Myocyte (in vitro differentiated cells): ENCODE measurements at places on chromosomes 7 and 10. TPM values are rescaled to one million over a fixed set of nuclear protein-coding genes. Genes with fewer than 3 reads are reported as not detected.

Gene PAPOLB
- total RNA-seq: 0.05 TPM in 1 of 2 replicates, not detected in the other

Gene LDB3
- 107 and 137 TPM in 2 replicates for total RNA-seq

Gene PTPRN2
- 0.16 and 0.24 TPM in 2 replicates for total RNA-seq

Gene C10orf120
- not detected in 2 replicates for total RNA-seq

Gene SORCS1
- 0.10 TPM in 1 of 2 replicates, not detected in the other for total RNA-seq

Gene NKX6-2
- total RNA-seq: not detected in 2 replicates

Gene LRRD1
- total RNA-seq: 0.26 and 0.29 TPM in 2 replicates

DNA sequence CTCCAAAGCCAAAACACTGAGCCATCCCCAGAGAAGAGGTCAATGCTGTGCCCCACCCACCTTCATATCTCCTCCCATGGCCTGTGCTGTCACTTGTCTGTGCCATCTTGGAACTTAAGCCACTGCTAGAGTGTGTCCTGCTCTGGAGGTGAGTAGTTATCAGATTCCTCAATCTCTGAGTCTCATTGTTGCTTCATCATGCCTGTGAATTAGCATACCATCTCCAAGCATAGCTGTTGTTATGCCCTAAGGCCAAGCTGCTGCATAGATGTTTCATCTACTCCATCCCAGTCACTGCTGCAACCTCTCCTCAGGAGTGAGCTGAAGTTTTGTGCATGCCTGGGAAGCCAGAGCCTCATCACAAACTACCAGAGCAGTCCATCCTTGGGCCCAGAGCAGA, 349.0 kb downstream of the ZWINT start:
- DNase-seq: no peak

DNA sequence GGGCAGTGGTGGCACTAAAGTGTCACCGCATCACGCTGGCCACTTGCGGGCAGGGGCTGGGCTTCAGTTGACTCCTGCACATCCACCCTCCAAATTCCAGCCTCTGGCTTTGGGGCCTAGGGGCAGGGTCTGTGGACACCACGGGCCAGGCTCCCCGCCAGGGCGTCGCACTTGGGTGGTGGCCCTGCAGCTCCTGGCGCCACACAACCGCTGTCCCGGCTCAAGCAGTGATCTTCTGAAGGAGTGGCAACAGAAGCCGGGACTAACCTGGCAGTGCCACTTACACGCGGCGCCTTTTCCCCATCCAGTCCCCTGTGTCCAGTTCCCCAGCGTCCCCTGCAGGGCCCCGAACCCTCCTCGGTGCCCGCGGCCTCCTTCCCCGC, 134.3 kb upstream of the ZNF92 start:
- no peak for DNase-seq

GRCh38 chr10:44760513-44760912, 150.6 kb upstream of the TMEM72 start:
- DNase-seq: no peak

DNA sequence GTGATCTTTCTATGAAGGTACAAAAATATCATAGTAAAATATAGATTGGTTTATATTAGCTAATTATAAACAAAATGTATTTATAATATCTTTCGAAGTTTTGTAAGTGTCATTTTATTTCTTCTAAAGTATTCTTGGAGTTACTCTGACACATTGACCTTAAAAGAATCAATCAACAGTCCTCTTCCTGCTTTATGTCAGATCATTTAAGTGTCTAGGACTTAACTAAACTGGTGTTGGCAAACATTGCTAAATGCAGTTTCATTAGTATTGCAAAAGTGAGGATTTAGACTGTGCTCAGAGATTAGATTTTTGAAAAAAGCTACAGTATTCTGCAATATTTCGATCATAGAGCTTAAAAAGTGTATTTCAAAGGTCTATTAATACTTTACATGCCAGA, 10.3 kb downstream of the GLCCI1 start:
- no peak for DNase-seq

GRCh38 chr7:117041822-117042221, 88.5 kb downstream of the ST7 start:
- DNase-seq: peak; percentile 22

DNA sequence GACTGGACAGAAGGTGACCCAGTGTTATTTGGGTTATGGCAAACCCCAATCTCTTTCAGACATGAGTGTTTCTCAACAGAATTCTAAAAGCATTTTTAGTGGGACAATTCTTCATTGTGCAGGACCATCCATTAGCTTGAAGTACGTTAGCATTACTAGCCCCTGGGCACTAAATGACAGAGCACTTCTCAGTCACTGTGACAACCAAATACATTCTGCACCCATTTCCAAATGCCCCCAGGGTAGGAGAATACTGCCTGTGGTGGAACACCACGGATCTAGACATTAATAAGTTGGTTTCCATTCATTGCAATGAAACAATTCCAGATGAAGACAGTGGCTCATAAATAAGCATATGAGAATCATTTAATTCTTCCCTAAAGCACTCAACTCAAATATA, 102.4 kb upstream of the FRMD4A start:
- no peak for DNase-seq

GRCh38 chr7:71787513-71787912, 624.6 kb downstream of the CALN1 start:
- peak; percentile 2 for DNase-seq
